Caudate nucleus (tissue), 63 donors: ENCODE measurements at places on chromosomes 12 and 14.

DNA sequence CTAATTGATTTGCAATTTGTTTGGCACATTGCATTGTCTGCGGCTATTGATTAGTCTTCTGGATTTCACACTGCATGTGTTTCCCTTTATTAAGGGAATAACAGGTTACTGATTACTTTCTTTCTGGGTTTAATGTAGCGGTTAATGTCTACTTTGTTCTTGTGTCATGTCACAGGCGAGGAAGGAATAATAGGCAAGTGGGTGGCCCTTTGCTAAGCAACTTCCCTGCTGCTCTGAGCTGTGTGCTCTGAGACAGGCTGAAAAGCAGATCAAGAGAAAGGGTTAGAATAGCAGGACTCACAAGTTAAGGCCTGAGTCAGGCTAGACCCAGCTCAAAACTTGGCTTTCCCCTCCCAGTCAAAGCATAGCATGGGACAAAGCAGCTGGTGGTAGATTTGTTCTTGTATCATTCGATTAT, 77.2 kb downstream of the NKX2-1 start:
- no peak for DNase-seq

- no peak for DNase-seq
Observed at GRCh38 chr14:92175811-92176210, 54.0 kb downstream of the CPSF2 start.

DNA sequence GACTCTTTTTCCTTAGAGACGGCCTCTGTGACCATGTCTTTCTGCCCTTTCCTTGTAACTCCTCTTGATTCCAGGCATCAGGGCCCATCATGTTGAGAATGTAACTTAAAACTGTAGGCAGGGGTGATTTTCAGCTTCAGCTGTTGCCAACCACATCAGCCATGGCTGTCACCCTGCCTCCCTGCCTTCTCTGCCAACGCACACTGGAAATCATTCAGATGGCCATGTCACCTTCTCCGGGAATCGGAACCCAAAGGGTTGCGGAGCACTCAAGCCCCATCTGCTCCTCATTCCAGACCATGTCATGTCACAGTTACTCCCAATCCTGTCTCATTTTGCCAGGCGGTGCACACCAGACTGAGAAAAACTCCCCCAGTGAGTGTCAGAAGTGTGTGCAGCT, 72.1 kb downstream of the EMP1 start:
- DNase-seq, result no peak

GRCh38 chr14:58143106-58143505, 8.9 kb downstream of the ARMH4 start:
- no peak for DNase-seq

GRCh38 chr12:119036878-119037825, 55.8 kb downstream of the SRRM4 start:
- no peak for DNase-seq

GRCh38 chr12:74401966-74402365, 135.7 kb upstream of the ATXN7L3B start:
- no peak for DNase-seq
